ENCODE measurements at places on chromosomes 5 and 9.

GRCh38 chr9:92165484-92165883 lies 50.3 kb upstream of the SPTLC1 start:
- DNase-seq, result no peak

DNA sequence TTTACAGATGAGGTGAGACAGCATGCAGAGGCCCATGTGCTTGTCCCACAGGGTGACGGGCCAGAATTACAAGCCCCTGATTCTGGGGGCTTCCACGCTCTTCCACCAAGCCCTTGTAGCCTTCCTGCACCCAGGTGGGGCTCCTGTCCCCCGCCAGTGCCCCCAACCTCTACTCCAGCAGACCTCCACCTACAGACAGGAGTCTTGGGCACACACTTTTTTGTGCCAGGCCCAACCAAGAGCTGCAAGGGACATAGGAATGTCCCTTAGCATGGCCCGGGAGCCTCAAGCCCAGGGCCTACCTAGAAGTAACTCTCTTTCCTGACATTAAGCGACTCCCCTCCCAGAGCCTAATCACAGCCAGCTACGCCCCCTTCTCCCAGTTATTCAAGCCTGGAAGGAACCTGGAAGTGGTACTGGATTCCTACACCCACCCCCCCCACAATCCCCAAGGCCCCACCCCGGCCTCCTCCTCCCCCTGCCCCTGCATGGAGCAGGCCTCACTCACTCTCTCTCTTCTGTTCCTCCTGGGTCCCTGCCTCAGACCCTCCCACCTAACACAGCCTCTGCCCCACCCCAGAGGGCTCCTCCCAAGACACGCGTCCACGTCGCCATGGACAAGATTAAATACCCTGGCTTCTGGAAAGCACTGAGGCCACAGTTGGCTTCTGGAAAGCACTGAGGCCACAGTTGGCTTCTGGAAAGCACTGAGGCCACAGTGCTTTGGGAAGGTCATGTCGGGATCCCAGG lies 30.5 kb downstream of the ADAMTS2 start:
- DNase-seq, result no peak

DNA sequence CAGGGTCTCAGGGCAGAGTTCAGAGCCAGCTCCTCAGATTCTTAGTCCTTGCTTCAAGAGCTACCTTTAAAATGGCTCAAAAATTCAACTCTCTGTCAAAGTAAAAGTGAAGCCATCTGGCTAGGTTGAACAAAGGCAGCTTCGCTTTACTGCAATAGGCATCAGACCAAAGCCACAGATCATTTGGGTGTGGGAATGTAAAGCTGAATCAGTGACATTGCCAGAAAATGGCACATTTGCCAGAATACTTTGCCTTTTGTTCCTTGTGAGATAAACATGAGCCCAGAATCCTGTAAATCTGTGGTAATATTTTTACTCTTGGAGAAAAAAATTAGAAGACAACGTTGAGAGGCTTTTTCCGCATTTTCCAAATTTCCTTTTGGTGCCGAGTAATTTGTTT lies 210.5 kb downstream of the PALM2AKAP2 start:
- no peak for DNase-seq

DNA sequence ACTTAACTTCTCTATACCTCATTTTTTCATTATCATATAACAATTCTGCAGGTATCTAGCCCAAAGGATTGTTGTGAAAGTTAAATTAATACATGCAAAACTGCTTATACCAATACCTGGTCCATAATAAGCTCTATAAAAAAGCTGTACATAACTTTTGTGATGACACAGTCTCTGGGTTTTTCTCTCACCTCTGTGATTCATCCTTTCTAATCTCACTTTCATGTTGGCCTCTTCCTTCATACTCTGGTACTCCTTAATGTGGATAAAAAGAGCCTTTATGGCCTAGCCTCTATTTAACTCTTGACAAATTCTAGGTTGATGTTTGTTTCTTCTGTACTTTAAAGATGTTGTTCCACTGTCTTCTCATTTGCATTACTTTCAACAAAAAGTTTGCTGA lies 162.9 kb upstream of the ACOT12 start:
- no peak for DNase-seq

DNA sequence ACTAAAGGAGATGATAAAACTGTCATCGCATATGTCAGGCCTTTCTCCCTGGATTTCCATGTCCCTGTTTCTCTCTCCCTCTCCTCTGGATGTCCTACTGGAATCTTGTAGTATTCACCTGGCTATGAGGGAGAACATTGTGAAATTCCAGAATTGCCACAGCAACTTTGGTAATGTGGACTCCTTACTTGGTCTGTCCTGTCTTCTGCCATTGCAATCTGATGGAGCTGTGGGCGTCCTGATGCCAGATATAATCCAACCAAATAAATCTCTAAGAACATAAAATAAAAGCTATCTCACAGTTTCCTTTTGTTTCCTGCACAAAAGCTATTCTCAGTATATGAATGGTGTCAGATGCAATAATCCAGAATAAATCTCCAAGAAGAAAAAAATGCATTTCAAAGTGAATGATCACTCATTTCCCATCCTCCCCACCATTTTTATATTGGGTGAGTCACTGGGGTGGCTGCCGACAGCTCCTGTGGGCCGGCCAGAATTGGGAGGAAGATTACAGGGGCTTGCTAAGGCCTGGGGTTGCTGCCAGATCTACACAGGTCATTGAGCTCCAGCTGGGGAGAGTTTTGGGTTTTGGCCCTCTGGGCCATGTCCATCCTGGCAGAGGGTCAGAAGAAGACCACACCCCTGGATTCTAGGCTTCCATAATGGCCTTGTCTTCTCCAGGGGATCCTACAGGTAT lies 160.7 kb upstream of the PITX1 start:
- no peak for DNase-seq

- no peak for DNase-seq
Observed at GRCh38 chr9:90961375-90961774, 159.8 kb downstream of the SYK start.

GRCh38 chr9:132171702-132172101 lies 9.8 kb downstream of the NTNG2 start:
- no peak for DNase-seq

DNA sequence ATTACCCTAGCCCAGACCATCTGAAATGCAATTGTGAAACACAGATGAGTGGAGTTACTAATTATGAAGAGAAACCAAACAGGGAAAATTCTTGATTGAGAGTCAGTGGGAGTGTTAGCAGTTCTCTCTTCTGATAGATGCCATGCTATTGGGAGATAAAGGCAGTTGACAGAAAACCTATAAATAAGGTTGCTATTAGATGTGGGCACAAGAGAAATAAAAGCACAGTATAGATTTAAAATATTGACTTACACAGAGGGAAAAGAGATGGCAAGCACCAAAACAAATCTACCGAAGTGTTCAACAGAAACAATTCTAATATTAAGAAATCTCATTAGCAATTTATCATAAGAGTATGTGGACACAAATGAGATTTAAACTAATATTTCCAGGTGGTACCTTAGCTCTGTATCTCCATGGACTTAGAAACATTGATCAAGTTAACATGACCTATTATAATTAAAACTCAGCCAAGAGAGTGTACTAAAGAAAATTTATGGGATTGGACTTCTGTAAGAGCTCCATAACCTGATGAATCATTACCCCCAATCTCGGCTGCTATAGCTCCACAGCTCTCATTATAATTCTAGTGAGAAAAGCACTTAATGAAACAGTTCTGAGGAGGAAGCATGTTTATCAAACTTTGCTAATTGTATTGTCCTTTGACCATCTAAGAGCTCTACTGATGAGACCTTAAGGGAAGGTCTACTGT lies 665.0 kb upstream of the RIOK2 start:
- DNase-seq, result no peak

GRCh38 chr5:151318850-151319732 lies 15.5 kb upstream of the SLC36A3 start:
- no peak for DNase-seq

GRCh38 chr5:157473383-157474320 lies 13.6 kb downstream of the NIPAL4 start:
- peak; percentile 40 for DNase-seq

DNA sequence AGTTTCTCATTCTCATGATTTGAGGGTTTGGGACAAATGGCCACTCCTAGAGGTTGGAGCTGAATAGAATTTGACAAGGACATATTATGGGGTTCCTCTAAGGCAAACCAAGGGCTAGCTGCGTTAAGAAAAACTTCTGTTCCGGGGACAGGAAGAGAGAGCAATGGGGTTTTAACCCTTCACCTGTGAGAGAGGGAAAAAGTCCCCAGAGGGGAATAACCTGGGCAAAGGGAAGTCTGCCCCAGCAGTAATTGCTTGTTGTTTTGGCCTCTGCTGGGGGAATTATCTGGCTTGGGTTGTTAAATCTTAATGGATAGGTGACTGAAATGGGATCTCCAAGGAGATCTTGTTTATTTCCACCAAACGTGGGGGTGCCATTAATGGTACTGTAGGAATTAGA lies 110.1 kb upstream of the MOCS2 start:
- no peak for DNase-seq
